ENCODE measurements at places on chromosomes 13 and 19.

GRCh38 chr13:40084934-40085333 lies 429.5 kb downstream of the COG6 start:
- no peak for DNase-seq

GRCh38 chr19:56978023-56978565 lies 137.6 kb upstream of the PEG3 start:
- DNase-seq = no peak

GRCh38 chr19:48364598-48365348 lies 606 bp downstream of the SYNGR4 start:
- DNase-seq = no peak

GRCh38 chr13:110884517-110884916 lies 30.4 kb downstream of the ANKRD10 start:
- DNase-seq = no peak

DNA sequence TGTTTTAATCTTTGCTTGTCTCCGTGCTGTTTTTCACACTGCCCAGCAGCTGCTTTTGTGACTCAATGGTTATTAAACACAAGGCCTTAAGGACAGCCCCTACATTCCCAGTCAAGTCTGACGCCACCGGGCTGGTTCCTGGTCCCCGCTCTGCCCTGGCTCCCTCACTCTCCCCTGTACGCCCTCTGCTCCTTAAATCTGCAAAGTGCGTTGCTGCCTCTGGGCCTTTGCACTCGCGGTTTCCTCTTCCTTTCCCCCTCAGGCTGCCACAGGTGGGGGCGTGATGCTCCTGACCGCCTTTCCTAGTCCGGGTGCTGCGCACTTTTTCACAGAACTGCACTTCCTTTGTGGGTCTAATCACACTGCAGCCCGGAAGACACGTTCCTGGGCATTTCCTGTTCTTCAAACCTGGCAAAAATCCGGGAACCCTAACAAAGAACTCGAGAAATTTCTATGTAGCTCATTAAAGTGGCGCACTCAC lies 25.6 kb downstream of the NOSIP start:
- peak; percentile 54 for DNase-seq

DNA sequence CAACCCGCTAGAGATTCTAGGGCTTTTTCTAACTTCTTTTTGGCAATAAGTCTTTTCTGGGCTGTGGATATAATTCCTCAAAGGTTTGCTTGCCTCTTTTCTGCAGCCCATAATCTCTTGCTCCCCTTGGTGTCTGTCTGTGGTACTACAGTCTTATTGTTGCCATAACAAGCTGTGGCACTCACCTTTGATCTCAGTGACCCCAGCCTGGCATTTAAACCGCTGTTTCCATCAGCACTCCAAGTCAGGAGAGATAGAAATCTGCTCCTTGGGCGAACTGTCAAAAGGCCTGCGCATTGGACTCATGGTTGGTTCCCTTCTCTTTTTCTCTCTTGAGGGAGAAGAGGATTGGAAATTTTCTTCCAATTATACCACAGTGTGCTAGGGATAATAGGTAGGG lies 14.5 kb upstream of the MPHOSPH8 start:
- no peak for DNase-seq

DNA sequence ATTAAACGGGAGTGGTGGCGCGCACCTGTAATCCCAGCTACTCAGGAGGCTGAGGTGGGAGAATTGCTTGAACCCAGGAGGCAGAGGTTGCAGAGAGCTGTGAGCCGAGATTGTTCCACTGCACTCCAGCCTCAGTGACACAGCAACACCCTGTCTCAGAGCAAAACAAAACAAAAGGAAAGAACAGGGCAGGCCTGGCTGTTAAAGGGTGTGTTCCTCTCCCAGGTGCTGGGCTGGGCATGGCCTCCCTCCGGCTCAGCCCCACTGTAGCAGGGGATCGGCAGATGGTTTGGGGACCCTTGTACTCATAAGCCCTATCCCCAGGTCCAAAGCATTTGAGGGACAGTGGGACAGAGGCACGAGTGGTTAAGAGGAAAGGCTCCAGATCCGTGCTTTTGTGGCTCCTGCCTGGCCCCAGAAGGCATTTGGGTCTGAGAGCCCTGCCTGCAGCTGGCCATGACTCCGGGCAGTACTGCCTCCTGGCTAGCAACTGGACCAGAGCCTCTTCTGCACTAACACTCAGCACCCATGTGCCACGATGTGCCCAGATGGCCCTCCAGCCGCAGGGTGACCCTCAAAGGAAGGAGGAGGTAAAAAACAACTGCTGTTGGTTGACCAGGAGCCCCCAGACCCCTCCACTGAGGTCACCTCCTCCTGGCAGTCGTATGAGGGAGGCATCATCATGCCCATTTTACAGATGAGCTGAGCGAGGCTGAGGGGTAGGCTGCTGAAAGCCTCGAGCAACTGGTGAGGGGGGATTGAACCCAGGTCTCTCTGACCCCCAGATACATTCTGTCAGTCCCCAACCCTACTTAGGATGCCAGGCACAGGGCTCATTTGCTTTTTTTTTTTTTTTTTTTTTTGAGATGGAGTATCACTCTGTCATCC lies 10.0 kb downstream of the RFX1 start:
- no peak for DNase-seq

GRCh38 chr19:5028229-5028886 lies 59.4 kb downstream of the KDM4B start:
- no peak for DNase-seq

GRCh38 chr13:102696465-102696864 lies 1.6 kb upstream of the METTL21C start:
- DNase-seq = no peak

- DNase-seq = no peak
Observed at GRCh38 chr13:44978328-44978727, 10.9 kb downstream of the NUFIP1 start.

GRCh38 chr13:104408733-104409132 lies 1342.5 kb upstream of the SLC10A2 start:
- DNase-seq = no peak

- DNase-seq = no peak
Observed at GRCh38 chr19:43505186-43505456, 575 bp upstream of the PHLDB3 start.

- DNase-seq = no peak
Observed at GRCh38 chr13:73133531-73133930, 74.7 kb downstream of the KLF5 start.

- no peak for DNase-seq
Observed at GRCh38 chr19:30303131-30303654, 69.0 kb upstream of the ZNF536 start.

DNA sequence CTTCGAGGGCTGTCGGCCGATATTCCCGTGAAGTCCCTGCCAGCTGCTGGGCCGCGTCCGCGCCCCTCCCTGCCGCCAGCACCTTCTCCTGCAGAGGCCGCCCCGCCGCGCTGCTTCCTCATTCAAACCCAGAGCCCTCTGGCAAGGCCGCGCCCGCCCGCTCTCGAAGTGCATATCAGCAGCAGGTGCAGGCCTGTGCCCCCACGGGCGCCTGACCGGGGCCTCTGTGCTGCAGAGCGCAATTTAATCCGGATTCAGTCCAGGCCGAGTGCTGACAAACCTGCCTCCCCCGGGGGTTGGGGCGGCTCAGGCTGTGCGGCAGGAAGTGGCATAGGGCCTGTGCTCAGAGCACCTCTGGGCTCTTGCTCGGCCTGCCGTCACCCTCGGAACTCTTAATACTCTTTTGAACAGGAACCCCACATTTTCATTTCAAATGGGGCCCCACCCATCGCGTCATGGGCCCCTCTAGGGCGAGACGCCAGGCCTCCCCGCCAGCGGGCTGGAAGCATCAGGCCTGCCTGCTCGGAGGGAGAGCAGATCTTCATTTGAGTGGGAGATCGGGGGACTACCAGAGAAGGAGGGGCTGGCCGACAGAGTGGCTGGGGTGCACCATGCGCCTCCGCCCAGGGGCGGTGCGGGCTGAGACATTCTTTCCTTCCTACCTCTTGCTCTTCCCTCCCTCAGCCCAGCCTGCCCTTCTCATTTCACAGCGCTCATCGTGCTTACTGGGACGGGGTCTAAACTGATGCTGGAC lies 125.7 kb downstream of the TNFRSF19 start:
- DNase-seq = peak; percentile 67

- no peak for DNase-seq
Observed at GRCh38 chr13:27200413-27201070, 28.9 kb upstream of the USP12 start.

GRCh38 chr13:98389319-98389718 lies 187.6 kb downstream of the STK24 start:
- no peak for DNase-seq

DNA sequence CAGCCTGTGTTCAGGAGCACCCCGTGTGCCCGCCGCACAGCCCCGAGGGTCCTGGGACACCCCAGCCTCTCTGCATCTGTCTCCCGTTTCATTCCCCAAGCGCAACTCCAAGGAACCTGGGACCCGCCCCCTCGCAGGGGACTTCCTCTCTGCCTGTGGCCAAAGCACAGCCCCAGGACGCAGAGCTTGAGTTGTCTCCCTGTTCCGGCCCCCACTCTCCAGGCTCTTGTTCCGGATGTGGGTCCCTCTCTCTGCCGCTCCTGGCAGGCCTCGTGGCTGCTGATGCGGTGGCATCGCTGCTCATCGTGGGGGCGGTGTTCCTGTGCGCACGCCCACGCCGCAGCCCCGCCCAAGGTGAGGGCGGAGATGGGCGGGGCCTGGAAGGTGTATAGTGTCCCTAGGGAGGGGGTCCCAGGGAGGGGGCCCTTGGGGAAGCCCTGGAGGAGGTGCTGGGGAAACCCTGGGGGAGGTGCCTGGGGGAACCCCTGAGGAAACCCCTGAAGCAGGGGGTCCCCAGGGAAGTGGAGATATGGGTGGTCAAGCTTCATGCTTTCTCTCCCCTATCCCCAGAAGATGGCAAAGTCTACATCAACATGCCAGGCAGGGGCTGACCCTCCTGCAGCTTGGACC lies 1.3 kb downstream of the HCST start:
- peak; percentile 90 for DNase-seq

- DNase-seq = no peak
Observed at GRCh38 chr13:66348745-66349690, 881.1 kb downstream of the PCDH9 start.

GRCh38 chr13:106551350-106551749 lies 15.9 kb upstream of the EFNB2 start:
- no peak for DNase-seq

GRCh38 chr19:41610789-41611188 lies 16.1 kb downstream of the CEACAM4 start:
- DNase-seq = no peak

DNA sequence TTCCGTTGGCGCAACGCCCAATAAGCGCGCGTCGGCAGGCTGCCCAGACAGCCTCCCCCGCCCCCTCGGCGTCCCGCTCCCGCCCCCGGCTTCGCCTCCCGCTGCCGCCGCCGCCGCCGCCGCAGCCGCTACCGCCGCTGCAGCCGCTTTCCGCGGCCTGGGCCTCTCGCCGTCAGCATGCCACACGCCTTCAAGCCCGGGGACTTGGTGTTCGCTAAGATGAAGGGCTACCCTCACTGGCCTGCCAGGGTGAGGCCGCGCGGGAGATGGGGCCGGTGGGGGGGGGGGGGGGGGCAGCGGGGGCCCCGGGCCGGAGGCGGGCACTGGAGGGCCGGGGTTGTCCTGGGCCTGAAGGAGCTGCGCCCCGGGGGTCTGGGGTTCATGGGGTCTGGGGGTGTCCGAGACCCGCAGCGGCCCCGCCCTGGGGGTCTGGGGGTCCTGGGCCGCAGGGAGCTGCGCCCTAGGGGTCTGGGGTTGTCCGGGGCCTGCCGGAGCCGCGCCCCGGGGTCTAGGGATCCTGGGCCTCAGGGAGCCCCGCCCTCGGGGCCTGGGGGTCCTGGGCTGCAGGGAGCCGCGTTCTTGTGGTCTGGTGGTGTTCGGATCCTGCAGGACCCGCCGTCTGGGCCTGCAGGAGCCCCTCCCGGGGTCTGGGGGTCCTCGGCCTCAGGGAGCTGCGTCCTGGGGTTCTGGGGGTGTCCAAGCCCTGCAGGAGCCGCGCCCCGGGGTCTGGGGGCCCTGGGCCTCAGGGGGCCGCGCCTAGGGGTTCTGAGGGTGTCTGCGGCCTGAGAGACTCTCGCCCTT lies at the start of gene HDGFL2:
TSS of gene HDGFL2 (plus strand) at position 124 of the 801 bp plus-strand sequence. CDS start at position 178, 54 bp downstream.
- no peak for DNase-seq

DNA sequence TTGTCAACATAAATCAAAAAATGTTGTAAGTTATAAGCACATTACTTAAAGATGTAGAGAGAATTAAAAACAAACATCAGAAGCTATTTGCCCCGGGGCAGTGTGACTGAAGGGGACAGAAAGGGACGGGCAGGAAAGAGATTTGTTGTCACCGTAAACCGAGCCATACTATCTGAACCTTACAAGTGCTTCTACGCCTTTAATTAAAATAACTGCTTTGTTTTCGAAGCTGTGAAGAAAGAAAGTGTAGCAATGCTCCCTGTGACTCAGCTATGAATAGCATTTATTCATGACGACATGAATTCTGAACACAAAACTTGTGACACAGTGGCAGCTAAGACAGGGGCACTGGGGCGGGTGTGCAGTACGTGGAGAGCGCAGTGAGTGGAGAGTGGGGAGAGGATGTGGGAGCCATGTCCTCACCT lies 30.0 kb downstream of the ZNF787 start:
- DNase-seq = no peak

- no peak for DNase-seq
Observed at GRCh38 chr19:1163934-1164683, 10.0 kb downstream of the SBNO2 start.

GRCh38 chr13:101916108-101916774 lies 463.8 kb downstream of the ITGBL1 start:
- no peak for DNase-seq

DNA sequence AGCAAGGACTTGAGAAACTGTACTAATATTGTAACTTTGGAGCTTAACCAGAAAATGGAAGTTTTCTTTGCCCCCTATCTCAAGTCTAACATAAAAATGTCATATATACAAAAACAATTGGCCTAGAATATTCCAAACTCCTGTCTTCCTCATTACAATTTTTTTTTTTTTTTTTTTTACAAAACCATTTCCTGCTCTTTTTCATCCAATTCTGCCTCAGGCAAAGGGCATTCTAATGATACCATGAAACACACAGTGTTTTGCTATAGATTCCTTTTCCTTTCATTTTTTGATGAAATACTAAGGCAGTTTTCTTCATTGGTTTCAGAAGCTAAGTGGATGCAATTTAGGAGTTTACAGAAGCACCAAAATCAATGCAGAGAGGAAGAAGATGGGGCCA lies 119.7 kb downstream of the LHFPL6 start:
- no peak for DNase-seq

DNA sequence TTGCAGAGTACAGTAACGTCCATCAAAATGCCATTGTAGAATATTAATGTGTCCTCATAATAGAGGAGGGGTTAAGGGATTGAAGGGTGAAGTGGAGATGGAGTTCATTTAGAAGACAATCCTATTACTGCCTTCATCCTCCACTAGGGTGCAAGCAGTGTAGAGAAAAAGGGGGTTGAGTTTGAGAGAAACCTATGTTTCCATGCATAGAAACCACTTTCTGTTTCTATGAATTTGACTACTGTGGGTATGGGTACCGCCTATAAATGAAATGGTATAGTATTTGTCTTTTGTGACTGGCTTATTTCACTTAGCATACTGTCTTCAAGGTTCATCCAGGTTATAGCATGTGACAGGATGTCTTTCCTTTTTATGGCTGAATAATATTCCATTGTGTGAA lies 156.0 kb downstream of the GGACT start:
- DNase-seq = no peak

Data from central memory CD4-positive, alpha-beta T cell (primary cell).